GM03348 (cell line): ENCODE measurements at places on chromosomes 11 and 22.

GRCh38 chr11:130234315-130234714 is 74.7 kb downstream of the ST14 start:
- no peak for DNase-seq

DNA sequence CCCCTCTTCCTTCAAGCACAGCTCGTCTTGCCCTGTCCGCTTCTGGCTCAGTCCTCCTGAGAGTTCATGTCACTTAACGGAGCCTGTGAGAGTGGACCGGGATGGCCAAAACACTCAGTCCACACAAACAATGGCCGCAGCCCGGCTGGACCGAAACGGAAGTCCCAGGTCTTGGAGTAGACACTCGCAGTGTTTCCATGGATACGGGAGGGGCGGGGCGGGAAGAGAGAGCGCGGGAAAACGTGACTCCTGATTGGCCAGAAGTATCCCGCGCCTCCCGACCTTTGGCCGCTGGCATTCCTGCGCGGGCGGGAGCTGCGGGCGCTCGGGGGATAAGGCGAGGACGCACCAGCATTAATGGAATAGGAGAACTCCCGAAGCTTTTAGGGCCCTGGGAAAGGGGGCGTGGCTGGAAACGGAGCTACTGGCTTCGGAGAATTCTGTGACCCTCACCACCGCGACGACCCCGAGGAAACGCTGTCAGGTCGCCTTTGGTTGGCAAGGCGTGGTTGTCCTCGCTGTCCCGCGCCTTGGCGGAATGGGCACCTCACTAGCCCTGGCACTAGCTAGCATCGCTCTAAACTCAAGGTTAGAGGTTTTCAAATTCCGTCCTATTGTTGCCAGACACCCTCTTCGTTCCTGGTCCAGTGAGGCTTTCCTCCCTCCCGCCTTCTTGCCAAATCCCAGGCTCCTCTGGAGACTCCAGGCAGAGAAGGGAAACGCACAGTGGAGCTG is at the start of the genes NLRP14 and ZNF214:
Gene NLRP14, plus strand, starts transcription at position 297 of the 735 bp plus-strand sequence. CDS start 18,108 bp downstream, outside the sequence.
Gene ZNF214, minus strand, starts transcription at position 164 of the 735 bp plus-strand sequence. CDS start 17,511 bp downstream, outside the sequence.
- DNase-seq: peak; percentile 97

- no peak for DNase-seq
These were observed 35.0 kb upstream of the CACNG2 start for GRCh38 chr22:36738416-36739020.

- no peak for DNase-seq
These were observed 250.2 kb downstream of the SWAP70 start for GRCh38 chr11:9914064-9914463.

- peak; percentile 86 for DNase-seq
These were observed 62.7 kb downstream of the DBX1 start for GRCh38 chr11:20097319-20098221.

DNA sequence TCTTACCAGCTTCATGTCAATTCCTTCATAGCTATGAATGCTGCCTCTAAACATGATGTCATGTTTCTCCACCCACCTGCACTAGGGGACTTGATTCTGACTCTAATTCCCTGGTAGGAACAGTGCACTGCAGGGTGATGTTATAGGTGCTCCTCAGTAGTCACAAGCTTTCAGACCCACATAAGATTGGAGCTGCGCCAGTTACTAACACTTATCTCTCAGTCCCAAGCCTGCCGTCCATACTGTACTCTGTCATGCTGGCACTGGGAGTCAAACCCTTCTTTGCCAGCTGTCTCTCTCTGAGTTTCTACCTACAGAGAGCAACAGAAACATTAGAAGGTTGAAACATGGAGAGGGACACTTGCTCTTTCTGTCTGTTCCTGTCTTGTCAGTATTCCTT is 5.5 kb downstream of the OR56A1 start:
- DNase-seq: no peak

- DNase-seq: no peak
These were observed 609.3 kb upstream of the CCDC90B start for GRCh38 chr11:83895516-83895915.

DNA sequence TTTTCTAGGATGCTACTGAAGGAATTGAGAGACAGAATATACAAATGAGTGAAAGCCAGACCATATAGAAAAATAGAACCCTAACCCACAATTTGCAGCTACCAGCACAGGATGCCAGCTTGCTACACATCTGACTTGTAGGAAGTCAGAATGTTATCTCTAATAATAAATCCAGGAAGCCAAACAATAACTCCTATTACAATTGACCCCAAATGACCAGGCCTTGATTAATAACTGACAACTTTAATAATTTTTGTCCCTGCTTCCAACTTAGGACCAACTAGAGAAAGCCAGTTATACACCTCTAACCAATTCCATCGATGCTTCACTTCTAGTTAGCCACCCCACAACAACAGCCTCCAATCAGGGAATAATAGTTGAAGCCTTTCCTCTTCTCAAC is 193.4 kb downstream of the CASP12 start:
- no peak for DNase-seq
